ENCODE measurements at places on chromosomes 2 and 18.

GRCh38 chr2:241260911-241261310 is 54.6 kb downstream of the HDLBP start:
- DNase-seq, result no peak

- no peak for DNase-seq
Measured at GRCh38 chr2:64137996-64138395, 6.2 kb downstream of the PELI1 start.

DNA sequence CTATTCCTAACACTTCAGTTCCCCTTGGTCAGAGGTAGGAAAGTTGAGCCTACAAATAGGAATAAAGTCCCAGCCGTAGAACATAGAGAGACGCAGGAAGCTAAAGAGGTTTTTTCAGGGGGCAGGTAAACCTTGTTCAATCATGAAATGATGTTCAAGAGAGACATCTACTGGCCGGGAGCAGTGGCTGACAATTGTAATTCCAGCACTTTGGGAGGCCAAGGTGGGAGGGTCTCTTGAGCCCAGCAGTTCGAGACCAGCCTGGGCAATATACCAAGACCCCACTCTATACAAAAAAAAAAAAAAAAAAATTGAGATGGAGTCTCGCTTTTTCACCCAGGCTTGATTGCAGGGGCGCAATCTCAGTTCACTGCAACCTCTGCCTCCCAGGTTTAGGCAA is 66.7 kb upstream of the DNAJC10 start:
- DNase-seq, result no peak

DNA sequence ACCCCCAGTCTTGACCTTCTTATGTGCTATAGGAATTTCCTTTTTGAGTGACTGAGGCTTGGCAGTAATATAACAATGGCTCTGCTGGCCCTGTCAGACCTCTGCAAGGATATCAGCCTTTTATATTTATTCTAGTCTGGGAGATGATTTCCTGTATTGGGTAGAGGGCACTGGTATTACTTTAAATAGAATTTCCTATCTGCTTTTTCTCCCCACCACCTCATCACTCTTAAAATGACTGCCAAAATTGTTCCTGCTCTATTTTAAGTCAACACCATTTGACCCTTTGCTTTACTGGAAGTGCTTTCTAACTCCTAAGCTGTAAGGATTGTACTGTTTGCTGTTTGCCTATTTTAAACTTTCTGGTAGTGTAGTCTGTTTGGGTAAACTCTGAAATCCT is 658.4 kb upstream of the FSHR start:
- DNase-seq, result no peak

- DNase-seq, result no peak
Measured at GRCh38 chr18:12861637-12862036, 22.4 kb downstream of the PTPN2 start.

- no peak for DNase-seq
Measured at GRCh38 chr18:10475276-10475653, 20.8 kb downstream of the APCDD1 start.

- DNase-seq, result peak; percentile 18
Measured at GRCh38 chr18:66872277-66872676, 268.4 kb upstream of the CDH19 start.

- no peak for DNase-seq
Measured at GRCh38 chr2:190767821-190768220, 112.8 kb upstream of the GLS start.

- peak; percentile 22 for DNase-seq
Measured at GRCh38 chr2:196278491-196278911, 107.1 kb upstream of the STK17B start.

GRCh38 chr2:48914477-48915089 is 159.1 kb upstream of the LHCGR start:
- no peak for DNase-seq

DNA sequence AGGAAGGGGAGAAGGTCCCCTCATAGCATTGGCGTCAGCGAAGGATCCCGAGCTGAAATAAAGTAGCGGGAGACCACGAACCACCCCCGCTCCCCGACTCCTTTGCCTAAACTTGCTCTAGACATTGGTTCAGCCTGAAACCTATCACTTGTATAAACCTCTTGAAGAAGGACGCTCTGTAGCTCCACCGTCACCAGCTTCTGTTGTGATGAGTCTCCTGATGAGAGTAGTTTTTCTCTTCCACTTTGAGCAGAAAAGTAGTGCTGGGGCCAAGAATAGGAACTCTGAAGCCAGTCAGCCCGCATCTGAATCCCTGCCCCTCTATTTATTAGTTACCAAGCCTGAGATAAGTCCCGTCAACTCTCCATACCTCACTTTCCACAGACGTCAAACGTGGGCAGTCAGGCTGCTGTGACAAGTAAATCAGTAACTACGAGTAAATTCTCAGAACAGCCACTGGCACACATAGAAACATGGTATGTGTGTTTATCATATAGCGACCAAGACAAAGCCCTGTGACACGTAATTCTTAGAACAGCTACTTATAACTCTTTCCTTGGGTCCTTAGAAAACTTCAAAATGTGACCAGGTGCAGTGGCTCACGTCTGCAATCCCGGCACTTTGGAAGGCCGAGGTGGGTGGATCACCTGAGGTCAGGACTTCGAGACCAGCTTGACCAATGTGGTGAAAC is 61.7 kb downstream of the CD226 start:
- DNase-seq, result no peak
